ENCODE measurements at places on chromosomes 6 and 20.

DNA sequence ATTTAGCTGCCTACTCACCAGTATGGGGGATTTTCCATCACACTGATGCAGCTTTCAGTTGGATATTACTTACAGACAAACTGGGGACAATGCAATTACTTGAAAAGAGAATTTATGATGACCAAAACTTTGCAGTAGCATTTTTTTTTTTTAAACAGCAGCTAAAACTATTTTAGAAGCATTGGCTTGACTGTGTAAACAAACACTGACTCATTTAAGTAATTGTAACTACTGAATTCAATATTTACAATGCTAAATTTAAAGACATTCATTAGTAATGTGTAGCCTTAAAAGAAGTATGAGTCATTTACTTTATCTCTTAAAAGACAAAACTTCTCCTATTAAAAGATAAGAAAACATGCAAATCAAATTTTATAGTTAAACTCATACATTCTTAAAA lies 295.9 kb upstream of the FERMT1 start:
- DNase-seq = no peak

DNA sequence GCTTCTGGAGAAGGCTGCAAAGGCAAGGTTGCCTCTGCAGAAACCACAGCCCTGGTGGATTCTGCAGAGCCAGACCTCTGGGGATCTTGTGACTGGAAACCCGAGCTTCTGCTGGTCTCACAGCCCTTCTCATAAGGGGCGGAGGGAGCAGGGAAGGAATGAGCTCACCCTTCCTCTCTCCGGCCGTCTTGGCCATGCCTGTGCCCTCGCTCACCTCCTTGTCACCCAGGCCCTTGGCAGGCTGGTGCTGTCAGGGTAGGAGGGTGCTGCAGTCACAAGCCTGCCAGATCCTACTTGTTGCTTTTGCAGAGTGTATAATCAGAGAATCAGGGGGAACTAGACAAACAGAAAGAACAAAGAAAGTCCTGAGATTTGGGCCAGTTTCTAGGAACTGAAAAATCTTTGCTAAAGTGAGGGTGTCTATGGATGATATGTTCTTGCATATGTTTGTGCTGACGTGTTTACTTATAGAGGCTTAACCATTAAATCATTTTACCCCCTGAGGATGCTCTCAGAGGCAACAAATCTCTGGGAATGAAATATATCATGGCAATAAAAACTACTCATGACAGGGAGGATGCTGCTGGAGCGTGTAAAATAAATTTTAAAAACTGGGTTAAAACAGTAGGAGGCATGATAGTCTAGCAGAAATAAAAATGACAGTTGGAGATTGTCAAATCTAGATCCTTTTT lies 244.9 kb upstream of the SOX4 start:
- DNase-seq = peak; percentile 54

DNA sequence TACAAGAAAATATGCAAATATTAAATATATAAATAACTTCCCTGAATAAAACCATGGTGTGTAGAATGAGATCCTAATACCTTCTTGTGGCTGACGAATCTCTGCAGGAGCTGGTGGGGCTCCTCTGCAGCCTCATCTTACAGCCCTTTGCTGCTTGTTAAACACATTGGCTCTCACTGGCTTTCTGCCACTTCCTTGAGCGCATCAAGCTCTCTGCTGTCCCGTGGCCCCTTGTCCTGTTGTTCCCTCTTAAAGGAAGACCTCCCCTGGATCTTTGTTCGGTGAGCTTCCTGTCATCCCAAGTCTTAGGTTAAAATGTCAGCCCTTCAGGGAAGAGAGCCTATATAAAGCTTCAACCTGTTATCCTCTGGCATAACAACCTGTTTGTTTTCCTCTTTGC lies 519.6 kb downstream of the DOK5 start:
- no peak for DNase-seq

- DNase-seq = no peak
Observed at GRCh38 chr6:168558686-168559085, 117.7 kb downstream of the SMOC2 start.

DNA sequence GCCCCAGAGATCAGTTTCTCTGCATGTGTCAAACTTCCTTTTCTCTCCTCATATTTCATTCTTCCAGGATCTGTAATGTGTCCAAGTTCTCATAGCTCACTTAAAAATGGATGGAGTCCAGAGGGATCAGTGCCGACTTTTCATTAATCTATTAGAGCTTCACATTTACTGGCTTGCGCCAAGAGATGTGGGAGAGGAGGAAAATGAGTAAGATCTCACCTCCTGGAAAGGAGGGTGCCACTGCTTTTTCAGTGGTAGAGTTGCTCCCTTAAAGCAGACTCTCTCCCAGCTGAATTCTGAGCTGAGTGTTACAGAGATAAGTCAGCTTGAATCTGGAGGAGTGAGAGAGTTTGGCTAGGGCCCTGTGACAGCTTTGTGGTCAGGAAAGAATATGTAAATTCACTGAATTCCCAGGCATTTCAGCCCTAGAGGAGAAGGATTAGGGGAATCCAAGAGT lies 175.9 kb downstream of the SOX4 start:
- peak; percentile 80 for DNase-seq

GRCh38 chr6:143097224-143097795 lies 36.6 kb downstream of the AIG1 start:
- no peak for DNase-seq

DNA sequence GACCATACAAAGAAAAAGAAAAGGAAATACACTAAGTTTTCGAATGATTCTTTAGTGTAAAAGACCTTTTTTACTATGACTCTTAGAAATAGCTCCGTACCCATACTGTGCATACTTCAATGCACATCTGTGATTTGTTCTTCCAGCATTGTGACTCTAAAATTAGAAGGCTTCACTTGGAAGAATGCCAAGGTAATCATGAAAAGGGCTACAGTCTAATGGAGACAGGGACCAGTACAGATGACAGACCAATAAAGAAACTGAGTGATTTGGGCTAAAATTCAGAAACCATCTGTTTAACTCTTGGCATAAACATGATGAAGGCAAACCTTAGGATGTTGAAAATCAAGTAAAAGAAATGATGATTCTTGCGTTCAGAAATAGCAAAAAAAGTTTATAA lies 46.3 kb downstream of the CYP39A1 start:
- peak; percentile 32 for DNase-seq

GRCh38 chr20:37303637-37304036 lies 14.2 kb downstream of the MANBAL start:
- no peak for DNase-seq

GRCh38 chr6:108403236-108403635 lies 108.4 kb downstream of the AFG1L start:
- peak; percentile 53 for DNase-seq

GRCh38 chr20:79565-79964 lies 7.9 kb upstream of the DEFB125 start:
- DNase-seq = no peak

DNA sequence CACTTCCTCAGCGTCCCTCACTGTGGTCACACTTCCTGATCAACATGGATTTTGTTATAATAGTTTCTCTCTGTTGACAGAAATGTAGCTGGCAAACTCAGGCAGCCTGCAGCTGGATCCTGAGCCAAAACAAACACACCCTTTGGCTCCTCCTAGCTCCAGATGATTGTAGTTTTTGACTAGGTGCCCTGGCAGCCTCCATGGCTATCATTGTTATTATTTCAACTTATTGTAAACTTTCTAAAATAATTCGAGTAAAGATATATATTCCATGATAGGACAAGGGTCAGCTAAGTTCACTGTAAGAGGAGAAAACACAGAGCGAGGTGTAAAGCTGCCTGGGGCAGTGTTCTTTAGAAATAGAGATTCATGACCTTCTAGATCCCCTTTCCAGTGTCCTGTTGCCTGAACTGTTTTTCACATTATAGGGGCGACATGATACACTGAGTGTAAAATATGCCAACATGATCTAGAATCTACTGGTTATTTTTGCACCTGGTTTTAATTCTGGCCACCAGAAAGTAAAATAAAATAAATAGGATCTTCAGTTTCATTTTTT lies 98.2 kb upstream of the HDGFL1 start:
- peak; percentile 74 for DNase-seq

DNA sequence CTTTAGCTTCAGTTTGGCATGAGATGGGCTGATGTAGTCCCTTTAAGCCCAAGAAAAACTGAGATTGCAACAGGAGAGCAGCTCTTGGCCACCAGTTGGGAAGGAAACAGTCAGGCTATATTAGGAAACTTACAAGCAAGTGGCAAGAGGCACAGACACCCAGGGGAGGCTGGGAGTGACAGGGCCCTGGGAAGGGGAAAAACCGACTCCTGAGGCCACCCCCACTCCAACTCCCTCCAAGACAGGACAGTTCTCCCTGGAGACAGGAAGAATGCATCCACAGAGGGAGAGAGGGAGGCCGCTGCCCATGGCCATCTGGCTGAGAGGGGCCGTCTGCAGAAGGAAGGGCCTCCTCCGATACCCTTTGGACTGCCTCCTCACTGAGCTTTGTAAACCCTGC lies 20.5 kb downstream of the JPH2 start:
- peak; percentile 74 for DNase-seq

- no peak for DNase-seq
Observed at GRCh38 chr6:106146852-106147351, 60.8 kb downstream of the PRDM1 start.

GRCh38 chr6:22954749-22955385 lies 385.5 kb downstream of the HDGFL1 start:
- DNase-seq = no peak

GRCh38 chr20:3796477-3797225 lies 541 bp downstream of the CDC25B start:
- no peak for DNase-seq

GRCh38 chr6:104700371-104701185 lies 159.1 kb downstream of the HACE1 start:
- DNase-seq = no peak

DNA sequence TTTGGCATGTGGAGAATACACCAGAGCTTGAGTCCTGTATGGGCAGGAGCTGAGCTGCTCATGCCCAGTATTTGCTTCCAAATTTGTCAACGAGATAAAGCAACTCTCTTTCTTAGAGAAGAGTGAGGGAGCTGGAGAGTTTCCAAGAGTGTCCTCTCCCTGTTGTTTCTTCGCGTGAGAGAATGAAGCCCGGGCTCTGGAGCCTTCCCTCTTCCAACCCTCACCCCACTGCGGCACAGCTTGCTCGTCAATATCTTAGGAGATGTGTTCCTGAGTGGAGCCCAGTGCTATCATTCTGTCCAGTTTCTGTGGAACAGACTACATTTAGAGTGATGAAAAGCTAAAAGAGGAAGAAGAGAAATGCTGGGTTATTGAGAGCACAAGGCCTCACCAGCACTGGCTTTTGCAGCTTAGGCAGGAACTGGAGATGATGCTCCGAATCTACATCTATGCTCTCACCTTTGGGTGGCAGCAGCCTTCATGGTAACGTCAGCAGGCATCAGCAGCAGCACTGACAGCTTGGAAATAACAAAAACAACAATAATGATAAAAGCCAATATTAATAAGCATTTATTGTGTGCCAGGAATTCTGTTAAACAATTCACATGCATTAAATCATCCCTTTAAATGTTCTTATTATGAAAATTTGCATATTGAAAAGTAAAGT lies 66.5 kb upstream of the TFB1M start:
- DNase-seq = no peak

- DNase-seq = peak; percentile 50
Observed at GRCh38 chr6:10425975-10426780, 11.3 kb upstream of the TFAP2A start.

GRCh38 chr6:47464052-47464451 lies 13.5 kb upstream of the CD2AP start:
- no peak for DNase-seq

DNA sequence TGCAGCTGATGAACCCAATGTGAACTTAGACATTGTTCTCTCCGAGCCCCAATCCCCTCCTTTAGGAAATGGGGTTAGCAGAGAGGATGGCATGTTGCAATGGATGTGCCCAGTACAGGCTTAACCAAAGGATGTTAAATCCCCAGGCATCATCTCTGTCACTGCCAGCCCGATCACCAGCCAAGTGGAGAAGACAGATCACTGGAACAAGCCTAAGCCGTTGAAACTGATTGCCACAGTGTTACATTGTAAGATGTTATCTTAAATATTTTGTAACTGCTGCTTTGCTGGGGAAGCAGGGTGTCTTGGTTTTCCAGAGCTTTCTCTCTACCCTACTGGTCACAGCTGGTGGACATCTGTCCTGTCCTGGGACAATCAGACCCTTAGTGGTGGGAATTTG lies 783.4 kb upstream of the CHD6 start:
- DNase-seq = peak; percentile 70

- DNase-seq = no peak
Observed at GRCh38 chr6:3902871-3903648, 53.9 kb downstream of the FAM50B start.

- DNase-seq = no peak
Observed at GRCh38 chr6:122454673-122455072, 16.9 kb downstream of the SERINC1 start.

GRCh38 chr20:51129147-51129776 lies 106.4 kb upstream of the KCNG1 start:
- DNase-seq = peak; percentile 29

DNA sequence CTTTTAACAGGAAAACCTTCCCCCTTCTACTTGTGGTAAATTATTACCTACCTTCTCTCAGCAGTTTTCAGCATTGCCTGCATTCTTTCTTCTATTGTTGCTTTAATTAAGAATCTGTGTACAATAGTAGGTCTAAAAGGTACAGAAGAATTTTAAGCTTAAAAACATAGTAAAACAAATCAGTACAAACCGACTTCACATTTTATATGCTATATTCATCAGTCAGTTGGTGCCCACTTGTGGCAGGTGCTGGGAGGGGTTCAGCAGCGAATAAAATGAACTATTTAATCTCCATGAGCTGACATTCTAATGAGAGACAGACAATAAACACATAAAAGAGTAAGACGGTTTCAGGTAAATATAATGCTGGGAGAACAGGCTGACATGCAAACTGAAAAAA lies 73.4 kb upstream of the FBXO30 start:
- peak; percentile 15 for DNase-seq

- peak; percentile 24 for DNase-seq
Observed at GRCh38 chr6:42520786-42521607, 42.8 kb upstream of the UBR2 start.

DNA sequence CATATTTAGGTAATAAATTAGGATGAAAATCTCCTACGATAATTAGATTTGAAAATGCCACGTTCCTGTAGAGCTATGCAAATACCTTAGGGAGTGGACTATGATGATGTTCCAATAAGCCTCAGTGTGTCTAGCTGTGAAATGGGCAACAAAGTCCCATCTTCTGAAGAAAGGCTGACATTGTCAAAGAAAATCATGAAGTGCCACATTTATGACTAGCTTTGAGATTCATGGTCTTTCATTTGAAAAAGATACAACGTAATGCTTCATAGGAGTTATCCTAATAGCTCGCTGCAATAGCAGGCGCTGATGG lies 23.8 kb upstream of the BCAS1 start:
- no peak for DNase-seq

DNA sequence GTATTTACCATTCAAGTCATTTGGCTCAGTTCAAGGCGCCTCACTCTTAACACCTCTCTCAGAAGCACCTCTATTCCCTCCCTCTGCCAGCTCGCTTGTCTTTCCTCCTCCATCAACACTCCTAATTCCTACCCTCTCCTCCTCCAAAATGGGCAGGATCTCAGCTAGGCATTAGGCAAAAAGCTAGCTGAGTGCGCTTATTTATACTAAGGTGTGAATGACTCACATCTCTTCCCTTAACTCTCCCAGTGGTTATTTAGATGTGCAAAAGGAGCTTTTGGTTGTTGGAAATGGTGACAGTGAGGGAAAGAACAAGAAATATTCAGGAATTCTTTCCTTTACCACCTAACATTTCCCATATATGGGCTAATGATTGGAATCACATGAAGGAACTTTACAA lies 29.1 kb downstream of the PACSIN1 start:
- no peak for DNase-seq

- no peak for DNase-seq
Observed at GRCh38 chr20:16514140-16514539, 59.1 kb downstream of the KIF16B start.

- no peak for DNase-seq
Observed at GRCh38 chr20:9161311-9161710, 92.4 kb downstream of the PLCB4 start.

Data from tongue (tissue), 3 donors.